Left kidney (tissue), 8 donors: ENCODE measurements at places on chromosomes 2 and 18. TPM values are rescaled to one million over a fixed set of nuclear protein-coding genes. Genes with fewer than 3 reads are reported as not detected.

DNA sequence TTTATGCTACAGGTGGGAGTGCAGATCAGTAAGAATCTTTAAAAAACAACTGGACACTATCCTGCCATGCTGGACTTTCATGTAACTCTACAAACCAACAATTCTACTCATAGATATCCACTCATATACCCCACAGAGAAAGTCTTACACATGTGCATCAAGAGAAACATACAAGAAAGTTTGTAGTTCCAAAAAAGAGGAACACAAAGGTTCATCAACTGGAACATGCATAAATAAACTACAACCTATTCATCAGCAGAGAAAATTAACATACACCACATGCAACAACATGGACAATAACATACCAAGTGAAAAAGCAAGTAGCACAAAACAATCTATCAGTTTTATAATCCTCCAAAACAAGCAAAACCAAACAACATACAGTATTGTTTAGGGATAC is 17.0 kb downstream of the TCF4 start:
- DNase-seq: no peak

DNA sequence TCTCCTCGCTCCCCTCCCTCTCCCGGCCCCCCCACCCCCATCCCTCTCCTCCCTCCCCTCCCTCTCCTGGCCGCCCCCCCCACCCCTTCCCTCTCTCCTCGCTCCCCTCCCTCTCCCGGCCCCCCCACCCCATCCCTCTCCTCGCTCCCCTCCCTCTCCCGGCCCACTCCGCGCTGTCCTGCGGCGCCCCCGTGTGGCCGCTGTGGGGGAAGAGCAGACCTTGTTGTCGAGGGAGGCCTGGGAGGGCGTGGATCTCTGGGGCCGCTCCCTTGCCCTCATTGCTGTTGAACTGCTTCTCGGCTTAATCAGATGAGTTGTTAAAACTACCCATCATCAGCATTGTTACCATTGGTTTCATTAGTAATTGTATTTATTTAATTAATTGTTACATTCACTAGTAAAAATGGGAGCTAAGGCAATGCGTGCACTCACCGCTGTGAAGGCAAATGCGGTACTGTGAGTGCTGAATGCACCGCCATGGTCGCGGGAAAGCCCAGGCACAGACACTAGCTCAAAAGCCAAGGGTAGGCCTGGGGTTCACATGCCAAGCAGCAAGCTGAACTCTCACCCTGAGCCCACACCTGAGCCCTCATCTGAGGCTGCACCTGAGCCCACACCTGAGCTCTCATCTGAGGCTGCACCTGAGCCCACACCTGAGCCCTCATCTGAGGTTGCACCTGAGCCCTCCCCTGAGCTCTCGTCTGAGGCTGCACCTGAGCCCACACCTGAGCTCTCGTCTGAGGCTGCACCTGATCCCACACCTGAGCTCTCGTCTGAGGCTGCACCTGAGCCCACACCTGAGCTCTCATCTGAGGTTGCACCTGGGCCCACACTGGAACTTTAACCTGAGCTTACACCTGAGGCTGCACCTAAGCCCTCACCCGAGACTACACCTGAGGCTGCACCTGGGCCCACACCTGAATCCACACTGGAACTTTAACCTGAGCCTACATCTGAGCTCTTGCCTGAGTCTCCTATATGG is 8.8 kb downstream of the RTP5 start:
- no peak for DNase-seq

- DNase-seq: no peak
Measured at GRCh38 chr2:32591669-32592463, 36.0 kb upstream of the TTC27 start.

GRCh38 chr2:37132914-37133313 is 23.9 kb downstream of the EIF2AK2 start:
- no peak for DNase-seq

Gene LYG2
- 1.0 TPM for polyA plus RNA-seq
